ENCODE measurements at places on chromosomes 5 and 9.
A peak's percentile ranks its signal among the peaks of the same experiment; 100 is the strongest.

DNA sequence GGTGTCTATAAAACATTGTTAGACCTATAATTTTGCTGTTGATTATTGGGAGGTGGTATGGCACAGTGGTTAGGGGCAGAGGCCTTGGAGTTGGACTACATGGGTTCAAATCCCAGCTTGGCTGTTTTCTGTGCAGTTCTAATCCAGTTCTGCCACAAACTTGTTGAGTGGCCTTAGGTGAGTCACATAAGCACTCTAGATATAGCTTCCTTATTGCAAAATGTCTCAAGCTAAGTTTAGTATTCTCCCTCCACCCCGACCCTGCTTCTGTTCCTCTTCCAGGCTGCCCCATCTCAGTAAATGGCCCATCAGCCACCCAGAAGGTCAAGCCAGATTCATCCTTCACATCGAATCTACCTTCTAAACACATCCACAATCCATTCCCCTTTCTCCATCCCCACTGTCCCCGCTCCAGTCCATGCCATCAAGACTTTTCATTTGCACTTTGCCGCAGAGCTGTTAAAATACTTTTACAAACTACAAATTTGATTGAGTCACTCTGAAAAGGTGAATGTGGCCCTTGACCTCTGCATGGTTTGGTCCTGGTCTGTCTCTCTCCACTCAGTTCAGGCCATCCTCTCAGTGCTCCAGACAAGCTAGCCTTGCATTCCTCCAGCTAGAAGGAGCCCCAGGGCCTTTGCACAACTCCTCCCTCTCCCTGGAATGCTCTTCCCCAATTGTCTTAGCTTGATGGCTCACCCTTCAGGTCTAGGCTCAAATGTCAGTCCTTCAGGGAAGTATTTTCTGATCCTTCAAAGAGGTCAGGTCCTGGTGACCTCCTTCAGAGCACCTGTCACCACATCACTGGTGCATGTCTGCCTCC, 10.0 kb upstream of the HDHD3 start:
- DNase-seq = no peak

DNA sequence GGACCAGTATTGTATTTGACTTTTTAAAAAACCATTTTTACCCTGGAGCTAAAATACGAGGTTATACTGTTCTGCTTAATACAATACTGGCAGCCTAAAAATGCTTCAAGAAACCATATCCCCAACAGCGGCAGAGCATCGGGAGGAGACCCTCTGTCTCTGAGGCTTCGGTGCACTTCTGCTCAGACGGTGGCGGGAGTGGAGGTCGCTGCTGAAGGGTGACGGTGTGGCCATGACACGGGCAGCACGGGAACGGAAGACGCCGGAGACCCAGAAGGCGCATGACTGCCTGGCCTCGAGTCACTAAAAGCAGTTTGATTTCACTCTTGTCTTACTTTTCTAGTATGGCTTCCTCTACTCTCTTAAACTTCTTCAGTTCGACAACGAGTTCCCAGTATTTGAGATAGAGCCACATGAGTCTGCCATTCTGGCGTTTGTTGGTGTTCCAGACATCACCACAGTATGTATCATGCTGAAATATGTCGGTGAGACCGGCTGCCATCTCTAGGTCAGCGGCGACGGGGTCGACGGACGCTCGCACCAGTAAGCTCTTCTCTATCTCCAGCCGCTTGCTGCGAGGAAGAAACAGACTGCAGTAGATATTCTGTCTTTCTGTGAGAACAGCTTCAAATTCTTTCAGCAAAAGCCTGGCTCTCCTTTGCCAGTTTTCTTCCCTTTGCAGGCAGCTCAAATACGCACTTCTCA, 12.8 kb downstream of the CCDC127 start:
- DNase-seq = no peak

- peak; percentile 48 for DNase-seq
These were observed 509.4 kb downstream of the NFIB start for GRCh38 chr9:13804532-13804931.

- no peak for DNase-seq
These were observed 126.1 kb upstream of the RASA1 start for GRCh38 chr5:87141544-87141943.

DNA sequence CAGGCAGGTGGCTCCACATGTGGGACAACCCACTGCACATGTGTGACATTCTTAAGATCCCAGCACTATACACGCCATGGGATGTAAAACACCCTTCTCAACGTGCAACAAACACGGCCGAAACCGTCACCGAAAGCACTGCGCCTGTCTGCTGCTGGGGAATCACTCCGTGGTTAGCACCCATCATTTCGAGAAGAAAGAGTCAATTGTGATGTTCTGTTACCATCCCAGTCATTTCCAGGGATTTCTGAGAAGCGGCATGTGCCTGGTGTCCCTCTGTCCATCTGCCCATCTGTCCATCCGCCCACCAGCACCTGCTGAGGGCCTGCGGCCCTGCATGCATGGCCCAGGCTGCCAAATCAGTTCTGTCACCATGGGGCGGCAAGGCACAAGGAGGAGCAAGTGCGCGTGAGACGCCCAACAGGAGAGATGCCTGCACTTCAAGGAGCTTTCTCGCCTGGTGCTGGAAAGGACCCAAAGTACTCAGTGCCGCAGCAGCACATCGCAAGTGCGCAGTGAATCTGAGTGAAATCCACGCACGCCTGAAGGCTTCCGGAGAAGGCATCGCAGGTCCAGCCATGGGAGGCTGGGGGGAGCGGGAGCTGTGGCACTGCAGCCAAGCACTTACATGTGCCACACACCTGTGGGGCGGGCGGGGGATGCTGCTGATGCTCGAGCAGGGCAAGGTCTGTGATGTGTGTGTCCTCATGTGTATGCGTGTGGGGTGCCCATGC, 38.0 kb downstream of the VAV2 start:
- DNase-seq = no peak

DNA sequence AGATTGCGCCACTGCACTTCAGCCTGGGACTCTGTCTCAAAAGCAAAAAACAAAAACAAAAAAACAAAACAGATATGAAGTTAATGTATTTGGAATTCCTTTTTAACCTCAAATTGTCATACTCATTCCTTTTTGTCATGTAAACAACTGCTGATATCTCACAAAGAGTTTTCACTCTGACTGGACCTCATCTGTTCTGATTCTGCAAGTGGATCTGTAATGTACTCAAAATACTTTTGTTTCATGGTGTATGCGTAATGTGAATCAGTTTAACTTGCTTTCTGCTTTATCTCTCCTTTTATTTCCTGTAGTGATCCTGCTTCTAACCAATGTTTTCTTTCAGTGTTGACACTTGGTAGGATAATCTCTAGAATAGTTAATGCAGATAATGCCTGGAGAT, 106.7 kb downstream of the FOCAD start:
- no peak for DNase-seq

DNA sequence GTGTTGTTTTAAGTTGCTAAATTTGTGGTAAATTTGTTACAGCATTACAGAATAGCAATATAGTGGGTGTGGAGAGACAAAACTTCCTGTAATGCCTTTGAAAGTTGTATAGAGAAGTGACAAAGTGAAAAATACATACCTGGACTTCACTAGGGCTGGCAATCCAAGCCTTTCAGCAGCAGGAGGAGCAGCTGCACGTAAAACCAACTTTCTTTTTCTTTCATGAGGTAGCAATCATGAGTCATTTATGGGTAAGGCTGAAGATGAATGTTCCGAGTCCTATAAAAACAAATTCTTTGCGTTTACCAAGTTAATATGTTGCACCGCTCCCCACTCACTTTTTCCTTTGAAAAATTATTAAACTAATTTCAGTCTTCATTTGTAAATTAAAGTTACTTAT, 1138.2 kb downstream of the TAF11L14 start:
- DNase-seq = peak; percentile 18

DNA sequence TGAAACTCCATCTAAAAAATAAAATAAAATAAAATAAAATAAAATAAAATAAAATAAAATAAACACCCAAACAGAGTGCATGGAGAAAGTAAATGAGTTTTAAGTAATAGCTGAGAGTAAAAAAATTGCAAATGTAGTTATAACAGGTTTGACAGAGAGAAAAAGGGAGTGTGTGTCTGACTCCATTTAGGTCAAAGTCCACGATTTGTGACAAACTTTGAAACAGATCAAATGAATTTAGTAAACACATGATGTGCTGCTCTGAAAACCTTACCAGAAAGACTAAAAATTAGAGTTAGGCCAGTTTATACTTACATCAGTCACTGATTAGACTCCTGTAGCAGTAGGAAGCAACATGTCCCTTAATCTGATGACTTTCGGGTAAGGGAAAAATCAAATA, 346.6 kb downstream of the PARP8 start:
- no peak for DNase-seq

DNA sequence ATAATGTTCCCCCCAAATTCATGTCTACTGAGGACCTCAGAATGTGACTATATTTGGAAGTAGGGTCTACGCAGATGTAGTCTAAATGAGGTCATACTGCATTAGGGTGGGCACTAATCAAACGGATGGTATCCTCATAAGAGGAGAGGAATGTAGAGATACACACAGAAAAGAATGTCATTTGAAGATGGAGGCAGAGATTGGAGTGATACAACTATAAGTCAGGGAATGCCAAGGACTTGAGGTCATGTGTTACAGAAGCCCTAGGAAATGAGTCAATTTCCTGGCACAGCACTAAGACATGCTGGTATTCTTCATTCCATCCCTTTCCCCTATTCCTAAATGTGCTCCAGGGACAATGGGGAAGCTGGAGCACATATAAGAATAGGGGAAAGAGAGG, 758 bp upstream of the PDCD1LG2 start:
- no peak for DNase-seq

DNA sequence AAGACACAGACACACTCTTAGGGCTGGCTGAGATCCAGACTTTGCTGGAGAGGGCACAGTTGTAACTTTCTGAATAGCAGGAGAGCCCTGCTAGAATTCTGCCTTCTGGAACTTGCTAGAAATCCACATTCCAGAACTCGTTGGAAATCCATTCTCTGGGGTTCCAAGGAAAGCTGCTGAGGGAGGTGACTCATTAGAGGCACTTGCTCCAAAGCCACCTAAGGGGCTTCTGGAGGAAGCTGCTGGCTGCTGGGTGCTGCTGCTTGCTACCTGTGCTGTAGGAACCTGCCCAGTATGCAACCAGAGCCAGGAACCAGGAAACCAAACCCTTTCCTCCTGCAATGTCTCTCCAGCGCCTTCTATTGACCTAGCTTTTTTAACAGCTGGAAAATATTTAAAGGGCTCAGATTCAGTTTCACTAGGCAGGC, 4.1 kb upstream of the TLE4 start:
- no peak for DNase-seq

GRCh38 chr5:122154910-122155309, 25.6 kb downstream of the ZNF474 start:
- DNase-seq = no peak

DNA sequence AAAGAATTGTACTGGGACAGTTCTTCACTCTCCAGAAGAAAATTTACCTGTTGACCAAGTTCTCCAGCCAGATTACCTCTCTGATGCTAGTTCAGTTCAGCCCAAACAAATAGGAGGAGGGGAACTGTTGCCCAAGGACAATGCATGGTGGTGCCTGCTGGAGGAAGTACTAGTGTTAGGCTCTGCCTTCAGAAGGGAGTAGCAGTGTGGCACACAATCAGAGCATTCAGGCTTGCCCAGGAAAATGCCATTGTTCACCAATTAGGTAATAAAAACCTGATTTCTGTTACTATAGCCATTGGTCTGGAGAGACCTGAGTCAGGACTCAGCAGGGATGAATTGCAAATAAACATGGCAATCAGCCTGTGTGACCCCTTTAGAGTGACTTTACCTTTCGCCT, 720.8 kb upstream of the ZNF608 start:
- DNase-seq = no peak

DNA sequence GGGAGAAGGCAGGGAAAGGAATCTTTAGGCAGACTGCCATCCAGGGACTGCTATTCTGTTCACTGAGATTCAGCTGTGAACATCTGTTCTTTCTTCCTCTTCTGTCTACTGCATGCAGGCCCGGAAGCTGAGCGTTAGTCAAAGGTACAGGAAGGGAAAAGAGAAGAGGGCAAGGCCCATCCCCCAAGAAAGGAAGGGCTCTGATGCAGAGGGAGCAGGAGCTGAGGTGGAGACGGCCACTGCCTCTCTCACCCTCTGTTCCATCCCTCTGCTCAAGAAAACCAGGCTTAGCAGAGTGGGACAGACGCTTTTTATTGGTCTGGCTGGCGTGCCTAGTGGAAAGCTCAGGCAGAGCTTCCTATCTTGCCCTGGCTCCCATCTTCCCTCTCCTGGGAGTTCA, 57.6 kb downstream of the PFDN1 start:
- DNase-seq = no peak

- DNase-seq = no peak
These were observed 217.5 kb downstream of the MAN2A1 start for GRCh38 chr5:109907189-109907588.

DNA sequence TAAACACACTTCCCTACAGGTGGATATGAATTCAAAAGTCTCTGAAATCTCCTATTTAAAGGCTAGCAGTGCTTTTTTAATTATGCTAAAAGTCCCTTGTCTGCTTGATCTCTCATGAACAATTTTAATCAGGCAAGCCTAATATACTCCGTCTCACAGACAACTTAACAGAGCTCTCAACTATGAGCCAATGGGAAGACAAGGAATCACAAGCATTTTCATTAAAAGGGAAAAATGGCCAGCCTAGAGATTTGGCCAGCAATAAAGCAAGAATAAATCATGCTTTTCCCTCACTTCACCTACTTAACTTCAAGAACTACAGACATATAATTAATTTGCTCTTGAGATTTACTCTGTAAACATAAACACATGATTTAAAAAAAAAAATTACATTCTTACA, 78.0 kb downstream of the RFX3 start:
- DNase-seq = no peak

- no peak for DNase-seq
These were observed 13.4 kb downstream of the WNT8A start for GRCh38 chr5:138096997-138097828.

DNA sequence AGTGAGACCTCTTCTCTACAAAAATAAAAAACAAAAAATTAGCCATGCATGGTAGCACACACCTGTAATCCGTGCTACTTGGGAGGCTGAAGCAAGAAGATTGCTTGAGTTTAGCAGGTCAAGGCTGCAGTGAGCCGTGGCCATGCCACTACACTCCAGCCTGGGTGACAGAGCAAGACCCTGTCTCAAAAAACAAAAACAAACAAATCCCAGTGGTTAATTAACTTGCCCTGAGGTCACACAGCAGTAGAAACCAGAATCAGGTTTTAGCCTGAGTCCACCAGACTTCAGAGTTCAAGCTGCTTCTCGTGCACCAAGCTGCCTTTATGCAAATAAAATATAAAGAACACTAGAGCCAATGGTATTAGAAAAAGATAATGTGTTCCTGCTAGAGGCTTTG, 169.7 kb downstream of the GOLPH3 start:
- no peak for DNase-seq

- DNase-seq = no peak
These were observed 12.3 kb downstream of the F2RL1 start for GRCh38 chr5:76831110-76831452.

- DNase-seq = no peak
These were observed 213.0 kb downstream of the ROR2 start for GRCh38 chr9:91736898-91737601.

Measured in BE2C (cell line).